Hair follicular keratinocyte (primary cell): ENCODE measurements at places on chromosomes 3 and 15. TPM values are rescaled to one million over a fixed set of nuclear protein-coding genes. Genes with fewer than 3 reads are reported as not detected.

Gene ESYT3
- total RNA-seq = 0.65 and 1.5 TPM in 2 replicates

Gene MOBP
- total RNA-seq = not detected in 2 replicates

Gene CCNB2
- 33.3 and 95.3 TPM in 2 replicates for total RNA-seq

Gene CPN2
- not detected in 2 replicates for total RNA-seq

Gene OR5H15
- not detected in 2 replicates for total RNA-seq

Gene RARB
- 0.42 TPM in 1 of 2 replicates, not detected in the other for total RNA-seq

Gene ERICH6
- not detected in 2 replicates for total RNA-seq

Gene RBPMS2
- not detected in 2 replicates for total RNA-seq

Gene SLC6A20
- not detected in 2 replicates for total RNA-seq

Gene GPR160
- 0.23 and 1.0 TPM in 2 replicates for total RNA-seq

Gene FAM107A
- not detected in 2 replicates for total RNA-seq

Gene APEH
- total RNA-seq = 176 and 220 TPM in 2 replicates

Gene MED12L
- under 0.01 TPM in 1 of 2 replicates, not detected in the other for total RNA-seq

Gene ANKUB1
- 0.04 and 0.31 TPM in 2 replicates for total RNA-seq

Gene ATG3
- total RNA-seq = 54.2 and 94.2 TPM in 2 replicates

Gene CTXN2
- total RNA-seq = not detected in 2 replicates

Gene TEX55
- not detected in 2 replicates for total RNA-seq

Gene SST
- total RNA-seq = not detected in 2 replicates

Gene PCLAF
- total RNA-seq = 33.3 and 39.1 TPM in 2 replicates

Gene PLIN1
- 0.08 and 0.42 TPM in 2 replicates for total RNA-seq

Gene ROPN1
- total RNA-seq = not detected in 2 replicates

Gene HHLA2
- total RNA-seq = not detected in 2 replicates

Gene RHOV
- total RNA-seq = 0.65 and 1.6 TPM in 2 replicates

Gene CXCR6
- not detected in 2 replicates for total RNA-seq

Gene PLEKHO2
- total RNA-seq = 5.9 and 6.2 TPM in 2 replicates

Gene C3orf85
- not detected in 2 replicates for total RNA-seq

Gene PPM1L
- total RNA-seq = 0.31 and 0.42 TPM in 2 replicates

Gene LMAN1L
- not detected in 2 replicates for total RNA-seq

Gene KY
- not detected in 2 replicates for total RNA-seq

Gene LXN
- 7.6 and 8.3 TPM in 2 replicates for total RNA-seq

Gene MYL3
- not detected in 2 replicates for total RNA-seq

Gene PLSCR5
- not detected in 2 replicates for total RNA-seq

Gene MYRIP
- total RNA-seq = not detected in 2 replicates

Gene ANKRD63
- total RNA-seq = not detected in 2 replicates

Gene ILDR1
- 0.42 and 0.55 TPM in 2 replicates for total RNA-seq

Gene SLC28A2
- total RNA-seq = not detected in 2 replicates
